ENCODE measurements at places on chromosomes 5 and 9.
A peak's percentile ranks its signal among the peaks of the same experiment; 100 is the strongest.

DNA sequence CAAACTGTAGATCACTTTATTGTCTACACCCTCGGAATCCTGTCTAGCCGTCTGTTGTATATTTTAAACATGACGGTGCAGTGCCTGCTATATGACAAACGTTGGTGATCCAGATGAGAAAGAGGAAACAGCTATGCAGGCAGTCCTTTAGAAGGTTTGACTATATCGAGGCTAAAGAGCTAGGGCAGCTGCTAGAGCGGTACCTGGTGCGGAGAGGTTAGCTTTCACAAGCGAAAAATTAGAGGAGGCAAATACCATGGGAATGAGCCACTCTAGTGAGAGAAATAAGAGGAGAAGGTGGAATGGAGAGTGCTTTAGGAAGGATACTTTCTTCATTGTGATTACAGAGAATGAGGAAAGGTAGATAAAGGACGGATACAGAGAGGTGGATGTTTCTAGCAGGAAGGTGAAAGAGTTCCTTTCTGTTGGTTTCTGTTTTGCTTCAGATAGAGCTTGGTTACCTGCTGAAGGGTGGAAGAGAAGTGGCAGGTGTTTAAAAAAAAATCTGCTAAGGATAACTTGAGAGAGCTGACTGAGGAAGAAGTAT is 959 bp upstream of the FBXL17 start:
- DNase-seq = no peak

GRCh38 chr9:11312966-11313365 is 700.2 kb upstream of the PTPRD start:
- no peak for DNase-seq

DNA sequence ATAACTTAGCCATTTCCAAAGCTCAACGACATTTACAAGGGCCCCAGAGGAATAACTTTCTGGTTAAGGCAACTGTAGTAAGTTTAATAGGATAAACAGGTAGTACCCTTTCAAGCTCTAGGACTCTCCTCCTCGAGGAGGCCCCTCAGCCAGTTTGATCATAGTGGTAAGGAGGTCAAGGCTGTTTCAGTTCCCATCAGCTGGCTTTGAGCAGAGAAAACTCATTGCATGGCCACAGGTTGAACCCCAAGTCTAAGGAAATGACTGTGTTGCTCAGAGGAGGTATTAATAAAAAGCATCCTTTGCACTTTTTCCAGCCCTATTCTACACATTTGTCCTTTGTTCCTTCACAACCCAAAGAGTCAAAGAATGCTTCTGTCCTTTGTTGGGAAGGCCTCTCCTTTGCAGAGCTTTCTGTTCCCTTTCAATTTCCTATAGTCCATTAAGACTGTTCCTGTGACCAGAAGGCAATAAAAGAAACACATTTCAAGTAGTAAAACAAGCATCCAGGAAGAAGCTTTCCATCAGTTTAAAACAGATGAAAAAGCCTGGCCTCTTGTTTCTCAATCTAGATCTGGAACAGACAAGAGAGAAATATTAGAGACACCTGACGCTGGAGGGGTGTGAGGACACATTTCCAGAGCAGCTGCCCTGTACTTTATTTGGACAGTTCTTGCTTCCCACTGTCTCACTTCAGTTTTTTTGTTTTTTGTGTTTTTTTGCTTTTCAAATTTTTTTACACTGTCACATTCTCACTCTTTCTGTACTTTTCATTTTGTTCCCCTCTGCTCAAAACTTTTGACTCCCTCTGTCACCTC is 54.1 kb downstream of the PRRC1 start:
- DNase-seq = no peak

DNA sequence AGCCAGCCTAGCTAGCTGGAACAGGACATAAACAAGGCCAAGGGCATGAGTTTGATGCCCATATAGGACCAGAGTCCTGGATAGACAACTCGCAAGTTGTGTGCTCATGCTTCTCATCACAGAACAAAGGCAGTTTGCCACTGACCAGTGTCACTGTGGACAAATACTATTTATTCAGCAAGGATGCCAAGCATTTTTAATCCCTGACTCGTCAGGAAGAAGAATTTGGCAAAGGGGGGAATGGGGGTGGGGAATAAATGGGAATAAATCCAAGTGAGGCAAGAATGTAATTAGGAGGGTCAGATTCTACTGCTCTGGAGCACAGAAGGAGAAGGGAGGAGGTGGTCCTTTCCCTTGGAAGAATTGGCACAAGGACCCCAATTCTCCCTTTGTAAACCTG is 46.8 kb upstream of the ANKRD55 start:
- peak; percentile 67 for DNase-seq

- DNase-seq = no peak
These were observed 194.1 kb downstream of the CCDC171 start for GRCh38 chr9:15746905-15747304.

DNA sequence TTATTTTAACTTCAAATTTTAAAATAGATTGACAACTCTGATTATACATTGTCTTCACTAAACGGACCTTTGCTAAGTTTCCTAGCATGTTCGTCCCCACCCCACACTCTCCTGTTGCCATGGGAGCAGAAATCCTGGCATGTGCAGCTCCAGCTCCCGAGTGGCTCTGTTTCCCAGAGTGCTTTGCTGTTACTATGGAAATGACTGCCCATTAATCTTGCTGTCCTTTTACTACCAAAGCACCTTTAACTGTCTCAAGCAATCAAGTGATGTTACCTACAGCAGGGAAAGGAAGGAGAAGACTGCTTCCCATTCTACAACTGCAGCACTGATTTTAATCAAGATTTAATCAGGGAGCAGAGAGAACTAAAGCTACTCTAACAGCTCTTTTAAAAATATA is 212.0 kb upstream of the KIF2A start:
- DNase-seq = no peak

DNA sequence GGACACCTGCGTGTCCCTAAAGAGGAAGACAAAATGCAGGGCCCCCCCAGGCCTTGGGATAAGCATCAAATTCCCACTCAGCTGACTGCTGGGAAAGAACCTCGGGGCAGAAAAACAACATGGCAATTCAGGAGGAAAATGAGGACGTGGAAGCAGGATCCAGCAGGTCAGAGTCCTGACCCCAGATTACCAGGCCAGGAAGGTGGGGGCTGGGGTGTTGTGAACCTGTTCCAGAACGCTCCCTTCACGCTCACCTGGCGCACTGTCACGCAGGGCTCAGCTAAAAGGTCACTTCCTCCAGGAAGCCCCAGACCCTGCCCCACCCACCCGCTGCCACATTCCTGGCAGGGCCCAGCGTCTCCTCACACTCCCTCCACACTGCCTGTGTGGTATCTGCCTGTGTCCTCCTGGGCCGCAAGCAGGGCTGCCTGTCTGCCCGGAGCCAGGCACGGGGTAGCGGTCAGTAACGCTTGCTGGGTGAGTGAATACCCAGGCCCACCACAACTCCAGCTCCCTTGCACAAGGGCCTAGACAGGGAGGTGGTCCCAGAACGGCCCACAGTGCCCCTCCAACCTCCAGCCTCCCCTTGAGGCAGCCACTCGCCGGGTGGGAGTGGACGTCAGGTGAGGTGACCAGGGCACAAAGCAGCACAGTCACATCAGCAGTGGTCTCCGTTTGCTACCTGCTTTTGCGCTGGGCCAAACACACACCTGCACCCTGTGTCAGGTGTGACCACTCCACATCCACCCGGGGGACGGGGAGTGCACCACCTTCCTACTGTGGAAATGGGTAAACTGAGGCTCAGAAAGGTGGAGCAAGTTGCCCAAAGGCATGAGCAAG is 18.1 kb downstream of the VAV2 start:
- DNase-seq = no peak

GRCh38 chr9:5593904-5594303 is 35.0 kb upstream of the RIC1 start:
- no peak for DNase-seq

DNA sequence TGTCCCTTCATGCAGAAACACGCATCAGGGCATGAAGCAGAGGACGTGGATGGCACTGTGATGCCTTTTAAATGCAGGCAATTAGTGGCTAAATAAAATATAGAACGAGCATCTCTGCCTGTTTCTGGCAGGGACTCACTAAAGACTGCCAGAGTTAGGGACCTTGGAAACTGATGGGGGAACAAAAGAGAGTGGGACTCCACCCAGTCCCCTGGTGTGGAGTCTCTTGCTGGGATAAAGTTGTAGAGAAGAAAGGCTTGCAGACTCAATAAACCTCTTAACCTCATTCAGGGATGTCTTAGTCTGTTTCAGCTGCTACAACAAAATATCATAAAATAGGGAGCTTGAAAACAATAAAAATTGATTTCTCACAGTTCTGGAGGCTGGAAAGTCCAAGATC is 87.6 kb upstream of the ARAP3 start:
- no peak for DNase-seq

- no peak for DNase-seq
These were observed 138.4 kb upstream of the ZNF462 start for GRCh38 chr9:106724566-106724965.

- no peak for DNase-seq
These were observed 144.1 kb upstream of the ACTBL2 start for GRCh38 chr5:57626703-57627102.

- peak; percentile 2 for DNase-seq
These were observed 77.6 kb upstream of the SEMA6A start for GRCh38 chr5:116652196-116652729.

GRCh38 chr9:18786911-18787650 is 245.9 kb downstream of the SAXO1 start:
- no peak for DNase-seq

GRCh38 chr9:13224366-13224765 is 55.1 kb downstream of the MPDZ start:
- no peak for DNase-seq

Data from AG08395 (cell line).